ENCODE measurements at places on chromosomes 2 and 18.

DNA sequence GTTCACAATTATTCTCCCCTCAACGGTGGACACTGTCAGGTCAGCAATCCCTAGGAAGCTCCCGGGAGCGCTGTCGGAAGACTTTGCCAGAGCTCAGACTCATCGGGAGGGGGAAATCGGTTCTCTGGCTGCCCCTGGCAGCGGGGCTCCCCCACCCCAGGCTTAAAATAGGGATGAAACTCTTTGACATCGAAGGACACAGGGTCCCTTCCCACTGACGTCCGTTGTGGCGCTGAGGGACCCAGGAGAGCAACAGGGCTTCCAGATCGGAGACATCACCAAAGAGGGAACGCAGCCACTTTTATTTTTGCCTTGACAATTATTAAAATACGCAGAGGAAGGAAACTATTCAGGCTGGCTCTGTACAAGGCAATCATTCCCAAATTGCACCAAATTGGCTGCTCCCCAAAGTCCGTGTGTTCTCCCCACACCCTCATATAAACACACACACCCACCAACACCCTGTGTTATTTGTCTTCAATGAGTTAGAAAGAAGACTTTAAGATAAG lies 249.0 kb downstream of the CDH20 start:
- no peak for DNase-seq

DNA sequence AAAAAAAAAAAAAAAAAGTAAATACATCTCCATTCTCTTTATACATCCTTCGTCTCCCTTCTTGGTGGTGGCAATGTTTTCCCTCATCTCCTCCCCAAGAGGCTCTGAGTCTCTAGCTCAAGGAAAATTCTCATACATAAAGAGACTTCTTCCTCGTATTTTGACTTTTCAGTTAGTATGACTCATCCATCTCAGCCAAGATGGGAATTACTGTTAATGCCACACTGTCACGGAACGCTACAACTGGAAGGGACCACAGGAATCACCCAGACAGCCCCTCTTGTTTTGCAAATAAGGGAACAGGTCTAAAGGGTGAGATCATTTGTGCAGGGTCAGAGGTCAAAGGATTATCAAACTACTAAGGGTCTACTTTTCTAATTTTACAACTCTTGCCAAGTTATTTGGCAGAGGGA lies 19.5 kb downstream of the NFE2L2 start:
- DNase-seq: peak; percentile 86

DNA sequence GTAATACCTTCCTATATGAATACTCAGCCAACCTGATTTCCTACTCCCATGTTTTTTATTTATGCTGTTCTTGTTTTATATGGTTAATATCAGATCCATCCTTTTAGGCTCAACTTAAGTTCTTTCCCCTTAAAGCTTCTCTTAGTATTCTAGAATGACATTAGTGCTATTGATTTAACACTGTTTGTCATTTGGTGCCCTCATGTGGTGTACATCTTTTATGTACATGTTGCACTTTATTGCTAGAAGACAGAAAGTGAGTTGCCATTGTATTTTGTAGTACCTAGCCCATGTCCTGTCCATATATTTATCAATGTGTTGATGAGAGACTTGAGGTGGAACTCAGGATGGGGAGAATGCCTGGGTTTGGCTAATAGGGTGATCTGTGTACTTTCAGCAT lies 2.5 kb downstream of the HTRA2 start:
- DNase-seq: peak; percentile 62

DNA sequence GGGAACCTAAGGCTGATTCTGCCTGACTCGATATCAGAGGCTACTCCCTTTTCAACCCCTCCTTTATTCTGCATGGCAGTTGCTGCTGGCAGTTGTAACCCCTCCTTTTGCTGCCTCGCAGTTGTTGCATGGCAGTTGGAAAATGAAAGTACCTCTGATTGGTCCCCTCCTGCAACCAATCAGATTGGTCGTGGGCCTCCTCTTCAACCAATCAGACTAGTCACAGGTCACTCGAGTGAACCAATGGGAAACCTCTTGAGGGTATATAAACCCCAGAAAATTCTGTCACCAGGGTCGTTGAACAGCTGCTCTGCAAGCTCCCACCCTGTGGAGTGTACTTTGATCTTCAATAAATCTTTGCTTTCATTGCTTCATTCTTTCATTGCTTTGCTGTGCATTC lies 294.3 kb upstream of the SLC8A1 start:
- no peak for DNase-seq

GRCh38 chr2:13000664-13001363 lies 284.1 kb downstream of the TRIB2 start:
- peak; percentile 27 for DNase-seq

DNA sequence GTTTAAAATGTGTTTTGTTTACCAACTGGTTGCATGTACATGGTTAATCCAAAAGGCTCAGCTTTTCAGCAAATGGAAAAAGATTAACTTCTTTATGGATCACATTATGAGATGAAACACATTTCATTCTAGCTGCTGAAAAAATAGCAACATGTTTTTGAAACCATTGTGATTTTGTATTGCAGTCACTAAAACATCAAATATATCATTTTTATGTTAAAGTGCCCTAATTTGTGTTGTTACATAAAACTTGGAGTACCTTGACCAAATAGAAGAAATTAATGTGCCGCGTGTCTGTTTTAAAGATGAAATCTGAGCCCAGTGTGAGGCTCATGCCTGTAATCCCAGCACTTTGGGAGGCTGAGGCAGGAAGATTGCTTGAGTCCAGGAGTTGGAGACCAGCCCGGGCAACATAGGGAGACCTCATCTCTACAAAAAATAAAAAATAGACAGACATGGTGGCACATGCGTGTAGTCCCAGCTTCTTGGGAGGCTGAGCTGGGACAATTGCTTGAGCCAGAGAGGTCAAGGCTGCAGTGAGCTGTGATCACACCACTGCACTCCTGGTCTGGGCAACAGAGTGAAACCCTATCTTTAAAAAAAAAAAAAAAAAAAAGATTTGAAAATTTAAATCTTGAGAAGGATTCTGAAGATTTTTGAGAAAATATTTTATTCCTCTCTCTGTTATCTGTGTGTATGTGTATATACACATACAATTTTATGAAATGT lies 96.6 kb downstream of the FMNL2 start:
- no peak for DNase-seq

- DNase-seq: no peak
These were observed 644.2 kb upstream of the SETBP1 start for GRCh38 chr18:44036501-44036900.

- DNase-seq: no peak
These were observed 294.5 kb downstream of the NR4A2 start for GRCh38 chr2:156038021-156038420.

DNA sequence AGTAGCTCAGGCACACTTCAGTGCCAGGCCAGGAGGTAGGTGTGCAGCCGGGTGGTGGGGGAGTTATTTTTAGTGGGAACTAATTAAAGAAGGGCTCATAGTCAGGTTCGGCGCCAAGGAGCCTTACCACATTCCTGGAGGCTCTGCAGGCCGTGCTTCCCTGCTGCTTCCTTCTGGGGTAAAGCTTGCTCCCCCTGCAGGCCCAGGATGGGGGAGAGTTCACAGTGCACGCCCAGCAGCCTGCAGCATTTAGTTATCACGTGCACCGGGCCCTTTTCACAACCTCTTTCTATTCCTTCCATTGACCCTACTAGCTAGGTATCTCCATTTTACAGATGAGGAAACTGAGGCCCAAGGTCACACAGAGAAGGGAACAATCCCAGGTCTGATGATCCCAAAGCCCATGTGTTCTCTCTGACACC lies 2.5 kb downstream of the KCNF1 start:
- no peak for DNase-seq

DNA sequence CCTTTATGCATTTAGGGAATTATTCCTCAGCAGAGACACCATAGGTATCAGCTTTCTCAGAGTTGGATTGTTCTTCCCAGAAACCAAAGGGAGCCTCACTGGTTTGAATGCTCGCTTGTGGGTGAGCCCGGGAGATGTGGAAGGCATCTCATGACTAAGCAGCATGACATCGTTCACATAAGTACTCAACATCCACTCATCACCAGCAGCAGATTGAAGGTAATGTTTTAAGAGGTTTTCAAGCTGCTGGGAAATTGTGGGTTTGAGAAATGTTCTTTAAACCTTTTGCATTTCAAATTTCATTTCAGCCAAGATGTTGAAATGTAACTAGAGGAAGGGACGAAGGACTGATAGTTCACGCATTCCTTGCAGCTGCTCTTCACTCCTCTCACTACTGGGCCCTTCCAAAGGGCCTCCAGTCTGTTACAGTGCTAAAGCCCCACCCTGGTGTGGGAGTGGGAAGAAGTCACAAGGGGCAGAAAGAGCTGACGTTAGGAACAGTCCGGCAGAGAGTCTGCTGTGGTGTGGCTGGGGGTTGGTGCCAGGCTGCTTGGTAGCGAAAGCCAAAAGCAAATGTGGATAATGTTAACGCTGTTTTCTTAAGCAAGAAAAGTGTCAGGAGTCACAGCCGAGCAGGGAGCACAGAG lies 324.5 kb upstream of the EPHA4 start:
- DNase-seq: peak; percentile 2

GRCh38 chr2:46937471-46937901 lies 21.9 kb upstream of the MCFD2 start:
- DNase-seq: peak; percentile 60

- DNase-seq: no peak
These were observed 288.0 kb upstream of the TNP1 start for GRCh38 chr2:217147818-217148217.

GRCh38 chr2:166536111-166536510 lies 42.1 kb upstream of the SCN7A start:
- no peak for DNase-seq

GRCh38 chr2:100013892-100014677 lies 128.3 kb downstream of the AFF3 start:
- peak; percentile 97 for DNase-seq

DNA sequence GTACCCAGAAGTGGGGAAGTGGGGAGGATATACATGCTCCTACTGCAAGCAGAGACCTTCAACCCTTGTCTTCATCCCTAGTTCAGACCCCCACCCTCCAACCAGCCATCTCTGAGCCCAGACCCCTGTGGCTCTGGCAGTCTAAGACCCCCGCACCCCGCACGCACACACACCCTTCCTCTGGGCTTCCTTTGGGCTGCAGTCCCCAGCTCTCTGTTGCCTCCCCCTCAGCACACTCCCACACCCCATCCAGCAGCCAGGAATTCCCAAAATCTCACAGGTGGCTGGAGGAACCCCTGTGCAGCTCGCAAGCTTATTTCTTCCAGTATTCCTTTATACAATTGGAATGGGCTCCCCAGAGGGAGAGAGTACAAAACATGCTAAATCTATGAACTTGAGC lies 13.9 kb upstream of the GYPC start:
- no peak for DNase-seq

- DNase-seq: no peak
These were observed 14.2 kb downstream of the IL18RAP start for GRCh38 chr2:102437122-102437521.

- DNase-seq: no peak
These were observed 11.4 kb upstream of the LRATD1 start for GRCh38 chr2:14621114-14621513.

DNA sequence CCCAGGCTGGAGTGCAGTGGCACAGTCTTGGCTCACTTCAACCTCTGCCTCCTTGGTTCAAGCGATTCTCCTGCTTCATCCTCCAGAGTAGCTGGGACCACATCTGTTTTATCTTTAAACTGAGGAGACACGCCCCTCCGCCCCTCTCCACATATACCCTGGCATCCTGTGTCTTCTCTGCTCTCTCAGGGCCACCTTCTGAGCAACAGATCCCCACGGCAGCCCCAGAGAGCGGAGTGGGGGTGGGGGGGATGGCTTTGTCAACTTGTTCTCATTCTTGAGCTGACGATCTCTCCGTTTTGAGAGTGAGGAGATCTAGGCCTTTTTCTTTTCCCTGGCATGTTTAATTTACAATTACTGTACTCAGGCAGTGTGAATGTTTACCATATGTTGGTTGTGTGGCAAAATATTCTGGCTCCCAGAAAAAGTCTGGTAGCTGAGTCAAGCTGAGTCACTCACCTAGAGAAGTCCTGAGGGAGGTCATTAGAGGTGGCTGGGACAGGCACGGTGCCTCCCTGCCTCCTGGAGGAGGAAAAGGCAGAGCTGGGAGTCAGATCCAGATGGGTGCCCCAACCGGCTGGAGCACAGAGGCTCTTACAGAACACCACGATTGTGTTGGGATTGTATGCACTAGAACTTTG lies 19.5 kb upstream of the ID2 start:
- DNase-seq: peak; percentile 74

DNA sequence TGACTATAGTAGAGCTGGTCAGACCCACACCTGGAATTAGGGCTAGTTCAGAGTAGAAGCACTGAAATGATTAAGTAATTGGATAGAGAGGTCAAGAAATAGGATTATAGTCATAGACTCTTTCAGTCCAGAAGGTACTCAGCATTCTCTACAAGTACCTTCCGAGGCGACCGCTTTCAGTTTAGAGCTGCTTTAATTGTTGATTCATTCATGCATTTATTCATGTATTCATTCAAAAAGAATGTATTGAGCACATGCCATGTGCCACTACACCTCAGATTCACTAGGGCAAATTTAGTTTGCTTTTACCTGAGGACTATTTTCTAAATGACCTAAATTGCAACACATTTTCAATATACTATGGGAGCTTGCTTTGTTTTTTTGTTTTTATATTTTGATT lies 48.7 kb downstream of the CRIM1 start:
- no peak for DNase-seq

DNA sequence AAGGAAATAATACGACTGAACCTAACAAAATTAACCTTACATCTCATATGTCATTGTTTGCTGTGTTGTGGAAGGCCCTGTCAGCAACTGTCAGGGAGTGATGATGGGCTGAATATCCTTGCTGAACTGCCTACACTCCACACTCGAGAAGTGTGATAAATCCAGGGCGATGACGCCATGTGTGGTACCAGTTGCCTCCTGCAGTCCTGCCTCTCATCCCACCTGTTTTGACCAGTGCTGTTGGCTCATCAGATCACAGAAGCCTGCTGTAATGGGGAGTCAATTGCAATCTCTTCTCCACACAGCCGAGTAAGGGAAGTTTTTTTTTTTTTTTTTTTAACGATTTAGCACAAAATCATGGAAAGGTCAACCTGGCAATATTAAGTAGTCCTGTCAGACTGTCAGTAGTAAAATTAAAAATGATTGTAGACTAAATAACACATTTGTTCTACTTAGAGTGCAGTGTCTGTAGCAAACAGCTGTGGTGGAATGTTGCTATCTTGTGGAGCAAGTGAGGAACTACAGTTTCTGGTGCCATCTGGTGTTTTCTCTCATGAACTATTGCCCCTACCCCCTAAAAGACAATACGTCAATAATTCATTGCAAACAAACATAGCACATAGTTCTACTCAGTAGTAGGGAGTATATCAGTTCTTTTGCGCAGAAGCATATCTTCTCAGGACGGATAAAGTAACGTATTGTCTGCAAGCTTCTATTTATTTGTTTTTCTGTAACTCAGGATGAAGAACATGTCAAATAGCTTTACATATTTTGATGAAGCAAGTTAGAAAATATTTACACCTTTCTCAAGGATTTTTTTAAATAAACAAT lies 347.6 kb downstream of the CTNNA2 start:
- peak; percentile 53 for DNase-seq

DNA sequence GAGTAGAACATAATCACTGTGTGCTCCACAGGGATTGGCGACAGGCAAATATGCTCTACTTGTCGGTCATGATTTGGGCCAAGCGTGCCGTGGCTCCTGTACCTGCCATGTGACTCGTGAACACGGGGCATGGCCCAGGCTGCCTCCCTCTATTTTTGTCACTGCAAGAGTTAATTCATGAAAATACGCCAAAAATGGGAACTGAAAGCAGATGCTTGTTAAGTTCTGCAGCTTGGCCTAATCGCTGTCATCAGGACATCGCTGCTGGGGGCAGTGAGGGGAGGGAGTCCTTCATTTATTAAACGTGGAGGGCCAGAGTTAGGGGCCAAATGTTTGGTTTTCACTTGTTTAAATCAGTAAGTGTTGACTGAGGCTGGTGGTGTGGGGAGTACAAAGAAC lies 177.8 kb downstream of the BCL2 start:
- no peak for DNase-seq

Data from adipocyte (in vitro differentiated cells).